Frontal cortex (tissue), 4 donors: ENCODE measurements at places on chromosomes 13 and 19. TPM values are rescaled to one million over a fixed set of nuclear protein-coding genes. Genes with fewer than 3 reads are reported as not detected.

Gene CABP5
- not detected for total RNA-seq

Gene CEACAM7
- not detected for total RNA-seq

Gene SSC5D
- under 0.01 TPM for total RNA-seq

Gene KLK2
- not detected for total RNA-seq

Gene ZNF541
- under 0.01 TPM for total RNA-seq

Gene GDF15
- not detected for total RNA-seq

Gene CEACAM4
- not detected for total RNA-seq

Gene TMEM238
- total RNA-seq = 0.41 TPM

Gene MISP
- total RNA-seq = 0.41 TPM

DNA sequence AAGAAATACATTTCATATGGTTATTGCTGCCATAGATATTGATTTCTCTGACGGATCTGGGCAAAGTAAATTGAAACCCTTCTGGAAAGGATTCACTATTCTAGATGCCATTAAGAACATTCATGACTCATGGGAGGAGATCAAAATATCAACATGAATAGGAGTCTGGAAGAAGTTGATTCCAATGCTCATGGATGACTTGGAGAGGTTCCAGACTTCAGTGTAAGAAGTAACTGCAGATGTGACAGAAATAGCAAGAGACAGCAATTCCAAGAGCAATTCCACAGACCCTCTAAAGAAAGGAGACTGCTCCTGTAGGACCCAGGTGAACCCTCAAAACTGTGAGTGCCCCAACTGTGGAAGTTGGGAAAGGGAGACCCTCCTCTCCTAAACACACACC is 30.9 kb upstream of the KCTD12 start:
- no peak for DNase-seq

GRCh38 chr19:51143486-51143885 is 1.4 kb downstream of the SIGLEC7 start:
- no peak for DNase-seq

DNA sequence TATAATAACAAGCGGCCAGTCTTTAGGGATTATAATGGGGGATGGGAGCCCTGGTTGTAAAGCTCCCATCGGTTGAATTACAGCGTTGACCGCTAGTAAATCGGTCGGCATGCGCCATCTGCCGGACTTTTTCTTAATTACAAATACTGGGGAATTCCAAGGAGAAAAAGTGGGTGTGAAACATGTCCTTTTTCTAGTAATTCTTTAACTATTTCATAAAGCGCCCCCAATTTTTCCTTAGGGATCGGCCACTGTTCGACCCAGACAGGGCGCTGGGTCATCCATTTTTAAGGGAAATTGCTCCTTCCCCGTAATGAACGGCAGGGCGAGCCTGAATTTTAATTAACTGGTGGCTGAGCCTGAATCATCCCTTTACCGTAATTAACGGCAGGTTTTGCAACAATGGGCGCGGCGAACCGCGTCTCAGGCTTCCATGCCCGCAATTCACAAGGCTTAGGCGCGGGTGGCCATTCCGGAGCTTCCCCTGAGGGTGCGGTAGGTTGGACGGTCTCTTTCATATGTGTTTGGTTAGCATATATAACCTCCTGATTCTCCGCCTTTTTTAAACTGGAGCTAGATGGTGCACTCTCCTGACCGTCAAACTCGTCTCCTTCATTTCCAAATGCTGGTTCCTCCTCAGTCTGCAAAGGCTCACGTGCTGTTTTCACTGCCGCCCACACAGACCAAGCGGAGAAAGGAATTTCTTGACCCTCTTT is 30.2 kb upstream of the EVI5L start:
- DNase-seq = peak; percentile 45

DNA sequence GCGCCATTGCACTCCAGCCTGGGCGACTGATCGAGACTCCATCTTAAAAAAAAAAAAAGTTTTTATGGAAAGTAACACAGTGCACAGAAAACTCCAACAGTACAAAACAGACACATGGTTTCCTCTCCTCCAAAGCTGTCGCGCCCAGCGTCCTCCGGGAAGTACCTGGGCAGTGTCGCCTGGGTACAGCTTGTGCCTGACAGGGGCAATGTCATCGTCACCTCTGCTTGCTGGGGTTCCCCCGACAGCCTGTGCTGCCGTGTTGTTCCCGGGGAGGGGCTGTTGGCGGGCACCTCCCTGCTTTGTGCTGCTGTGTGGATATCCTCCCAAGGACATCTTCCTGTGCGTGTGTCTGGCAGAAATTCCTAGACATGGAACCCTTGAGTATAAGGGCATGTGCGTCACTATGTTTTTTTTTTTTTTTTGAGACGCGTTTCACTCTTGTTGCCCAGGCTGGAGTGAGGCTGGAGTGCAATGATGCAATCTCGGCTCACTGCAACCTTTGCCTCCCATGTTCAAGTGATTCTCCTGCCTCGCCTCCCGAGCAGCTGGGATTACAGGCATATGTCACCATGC is 2.4 kb upstream of the F2RL3 start:
- DNase-seq = no peak

- DNase-seq = no peak
These were observed 160.1 kb downstream of the COG6 start for GRCh38 chr13:39815345-39816111.

DNA sequence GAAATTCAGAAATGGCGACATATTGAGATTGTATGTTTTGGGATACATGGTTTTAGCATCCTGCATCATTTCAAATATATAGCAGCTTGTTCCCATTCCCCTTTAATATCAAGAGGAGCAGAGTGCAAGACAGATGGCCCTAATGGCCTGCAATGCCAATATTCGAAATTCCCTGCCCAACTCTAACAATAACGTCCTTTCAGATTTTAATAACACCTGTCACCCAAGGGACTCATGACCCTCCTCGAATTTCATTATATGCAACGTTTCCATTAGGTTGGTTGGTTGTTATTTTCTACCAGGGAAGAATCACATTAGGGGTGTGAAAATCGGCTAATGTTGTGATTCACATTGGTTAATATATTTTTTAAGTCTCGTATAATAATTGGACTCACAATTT is 170.0 kb downstream of the TNFSF13B start:
- DNase-seq = no peak

DNA sequence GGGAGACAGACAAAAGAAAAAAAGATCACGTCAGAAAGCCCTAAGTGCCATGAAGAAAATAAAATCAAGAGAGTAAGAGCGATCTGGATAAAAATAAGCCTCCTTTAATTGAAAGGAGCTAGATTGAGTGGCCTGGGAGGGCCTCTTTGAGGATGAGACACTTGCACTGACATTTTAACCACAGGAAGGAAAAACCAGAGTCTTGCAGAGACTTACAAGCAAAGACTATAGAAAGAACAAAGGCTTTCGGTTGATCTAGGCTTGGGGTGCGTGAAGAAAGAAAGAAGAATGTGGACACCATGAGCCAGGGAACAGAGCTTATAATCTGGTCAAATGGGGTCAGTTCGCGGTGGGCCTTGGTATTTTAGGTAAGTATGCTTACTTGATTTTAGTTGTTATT is 342.7 kb downstream of the COG6 start:
- no peak for DNase-seq

DNA sequence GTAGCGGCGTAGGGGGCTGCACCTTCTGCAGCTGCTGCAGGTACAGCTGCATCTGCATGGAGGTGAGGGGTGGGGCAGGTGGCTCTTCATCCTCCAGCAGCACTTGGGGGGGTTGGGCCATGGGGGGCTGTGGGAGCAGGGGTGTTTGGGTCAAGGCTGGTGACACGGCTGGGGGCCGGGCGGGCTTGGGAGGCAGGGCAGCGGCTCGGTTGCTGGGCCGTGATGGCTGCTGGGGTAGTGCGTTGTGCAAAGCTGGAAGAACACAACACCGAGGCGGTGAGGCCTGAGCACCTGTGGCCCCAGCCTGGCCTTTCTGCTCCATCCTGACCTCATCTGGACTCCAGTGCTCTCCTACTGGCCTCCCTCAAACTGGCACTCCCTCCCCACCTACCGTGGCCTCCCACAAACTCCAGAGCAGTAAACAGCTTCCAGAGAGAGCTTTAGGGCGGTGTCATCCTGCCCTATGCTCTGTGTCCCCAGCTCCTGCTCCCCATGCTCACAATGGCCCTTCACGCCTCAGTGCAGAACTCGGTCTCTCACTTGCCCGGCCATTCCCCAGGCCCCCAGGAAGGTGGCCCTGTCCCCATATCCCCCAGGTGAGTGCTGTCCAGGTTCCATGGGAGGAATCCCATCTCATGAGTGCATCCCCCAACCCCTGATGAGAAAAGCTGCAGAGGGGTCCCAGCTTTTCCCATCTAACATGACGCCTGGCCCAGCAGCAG is 11.1 kb upstream of the EPHX3 start:
- DNase-seq = no peak

DNA sequence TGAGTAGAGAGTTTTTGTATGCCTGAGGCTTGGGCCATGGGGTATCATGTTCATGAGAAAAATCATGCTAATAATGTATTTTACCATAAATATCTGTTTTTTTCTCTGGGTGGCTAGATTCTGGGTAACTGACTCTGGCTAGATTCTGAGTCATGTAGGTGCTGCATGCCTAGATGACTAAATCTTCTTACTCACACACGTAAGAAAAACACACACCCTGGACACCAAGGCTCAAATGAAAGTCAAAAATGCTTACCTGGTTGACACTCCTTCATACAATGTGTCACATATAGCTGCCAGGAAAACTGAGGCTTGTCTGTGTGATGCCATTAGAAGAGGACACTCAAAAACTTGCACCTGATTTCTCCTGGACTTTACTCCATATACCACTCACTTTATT is 597.4 kb upstream of the SLITRK1 start:
- no peak for DNase-seq

- no peak for DNase-seq
These were observed 6.3 kb downstream of the RPL36 start for GRCh38 chr19:5696196-5697021.

DNA sequence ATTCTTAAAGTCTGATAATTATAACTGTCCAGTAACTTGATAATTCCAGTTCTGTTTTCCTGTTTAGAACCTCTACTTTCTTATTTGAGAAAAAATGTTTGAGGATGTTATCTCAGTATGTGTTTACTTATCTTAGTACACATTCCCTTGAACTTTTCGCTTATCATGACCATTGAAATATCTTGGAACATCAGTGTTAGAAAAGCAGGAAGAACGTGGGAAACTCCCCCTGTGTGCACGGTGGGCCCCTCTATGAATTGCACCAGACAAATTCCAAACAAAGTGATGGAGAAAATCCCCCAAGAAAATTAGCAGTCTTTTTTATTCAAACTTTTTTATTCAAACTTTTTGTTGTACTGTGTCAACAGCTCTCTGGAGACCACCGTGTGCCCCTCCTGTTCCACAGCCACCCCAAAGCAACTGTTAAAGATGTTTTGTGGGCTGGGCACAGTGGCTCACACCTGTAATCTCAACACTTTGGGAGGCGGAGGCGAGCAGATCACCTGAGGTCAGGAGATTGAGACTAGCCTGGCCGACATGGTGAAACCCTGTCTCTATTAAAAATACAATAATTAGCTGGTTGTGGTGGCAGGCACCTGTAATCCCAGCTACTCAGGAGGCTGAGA is 78.3 kb upstream of the PEG3 start:
- DNase-seq = no peak

DNA sequence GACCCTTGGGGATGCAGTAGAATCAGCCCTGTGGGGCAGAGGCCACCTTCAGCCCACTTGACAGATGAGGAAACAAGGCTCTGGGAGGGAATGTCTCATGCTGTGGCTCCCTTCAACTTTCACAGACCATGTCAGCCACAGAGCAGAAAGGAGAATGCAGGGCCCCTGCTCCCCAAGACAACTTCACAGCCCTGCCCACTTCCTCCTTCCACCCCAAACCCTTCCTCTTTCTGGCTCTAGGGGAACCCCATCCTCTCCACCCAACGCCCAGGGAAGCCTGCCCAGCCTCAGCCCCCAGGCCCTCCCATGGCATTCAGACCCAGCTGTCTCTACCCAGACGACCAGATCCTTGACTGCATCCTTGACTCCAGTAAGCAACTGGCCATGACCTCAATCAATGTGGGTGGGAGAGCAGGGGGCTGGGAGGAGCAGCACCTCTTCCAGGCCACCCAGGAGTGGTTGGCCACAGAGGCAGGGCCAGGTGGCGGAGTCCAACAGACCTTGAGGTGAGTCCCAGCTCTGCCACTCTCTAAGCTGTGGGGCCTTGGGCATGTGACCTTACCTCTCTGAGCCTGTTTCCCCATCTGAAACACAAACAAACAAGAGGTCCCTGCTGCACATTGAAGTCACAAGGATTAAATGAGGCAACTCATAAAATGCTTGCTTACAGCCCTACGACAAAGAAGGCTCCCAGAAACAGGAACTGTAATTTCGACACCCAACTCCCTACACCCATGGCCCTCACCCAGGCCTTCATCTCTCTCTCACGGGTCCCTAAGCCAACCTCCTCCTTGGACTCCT is 15.8 kb downstream of the DEDD2 start:
- no peak for DNase-seq

GRCh38 chr19:31491242-31491641 is 142.0 kb upstream of the TSHZ3 start:
- no peak for DNase-seq

GRCh38 chr13:43936647-43937046 is 56.9 kb downstream of the LACC1 start:
- no peak for DNase-seq

DNA sequence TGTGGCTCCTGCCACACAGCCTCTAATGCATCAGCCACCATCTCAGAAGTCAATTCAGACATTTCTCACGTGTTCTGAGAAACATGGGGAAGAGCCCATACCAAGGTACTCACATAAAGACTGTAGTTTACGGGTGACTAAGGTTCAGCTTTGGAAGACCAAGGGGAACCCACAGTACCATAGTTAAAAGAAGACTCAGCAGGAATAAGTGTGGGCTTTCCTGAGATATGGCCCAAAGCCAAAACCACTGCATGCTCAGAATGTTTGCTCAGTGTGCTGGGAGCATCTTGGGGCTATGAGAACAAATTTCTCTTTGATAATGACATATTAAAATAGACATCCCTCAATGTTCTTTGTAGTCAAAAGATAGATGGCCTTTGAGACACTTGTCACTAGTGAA is 283.8 kb downstream of the DCT start:
- no peak for DNase-seq

GRCh38 chr19:2371656-2372055 is 11.6 kb downstream of the TMPRSS9 start:
- no peak for DNase-seq

DNA sequence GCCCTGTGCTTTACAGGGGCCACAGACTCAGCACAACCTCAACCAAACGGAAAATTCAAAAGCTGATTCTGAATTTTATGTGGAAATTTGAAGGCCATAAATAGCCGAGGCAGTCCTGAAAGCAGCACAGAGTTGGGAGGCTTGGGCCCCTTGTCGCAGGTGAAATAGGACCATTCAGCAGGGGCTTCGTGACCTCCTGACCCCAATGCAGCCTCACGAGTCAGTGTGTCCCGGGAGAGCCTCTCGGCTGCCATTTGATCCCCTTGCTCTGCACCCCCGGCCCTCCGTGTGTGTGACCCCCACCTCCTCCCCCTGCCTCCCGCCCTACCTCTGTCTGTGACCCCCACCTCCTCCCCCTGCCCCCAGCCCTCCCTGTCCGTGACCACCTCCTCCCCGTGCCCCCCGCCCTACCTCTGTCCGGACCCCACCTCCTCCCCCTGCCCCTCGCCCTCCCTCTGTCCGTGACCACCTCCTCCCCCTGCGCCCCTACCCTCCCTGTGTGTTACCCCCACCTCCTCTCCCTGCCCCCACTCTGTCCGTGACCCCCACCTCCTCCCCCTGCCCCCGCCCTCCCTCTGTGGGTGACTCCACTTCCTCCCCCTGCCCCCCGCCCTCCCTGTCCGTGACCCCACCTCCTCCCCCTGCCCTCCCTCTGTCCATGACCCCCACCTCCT is 41.7 kb upstream of the TFDP1 start:
- DNase-seq = no peak
